ENCODE measurements at places on chromosomes 7 and 10.

DNA sequence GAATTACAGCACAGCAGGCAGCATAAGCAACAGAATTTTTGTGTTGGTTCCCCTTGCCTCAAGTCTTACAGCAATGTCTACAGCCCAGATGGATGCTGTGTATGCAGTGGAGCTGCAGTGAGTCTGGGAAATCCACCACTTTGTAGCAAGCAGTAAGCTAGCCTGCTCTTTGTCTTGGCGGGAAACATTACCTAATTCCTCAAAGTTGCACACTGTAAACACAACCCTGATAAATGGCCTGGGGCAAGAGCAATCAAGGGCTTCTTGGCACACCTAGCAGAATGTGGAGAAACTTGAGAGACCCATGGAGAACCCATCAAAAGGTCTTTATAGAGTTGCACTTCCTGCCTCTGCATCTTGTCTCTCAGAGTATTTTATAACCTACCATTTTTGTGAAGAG lies 102.0 kb upstream of the FOXP2 start:
- no peak for DNase-seq

DNA sequence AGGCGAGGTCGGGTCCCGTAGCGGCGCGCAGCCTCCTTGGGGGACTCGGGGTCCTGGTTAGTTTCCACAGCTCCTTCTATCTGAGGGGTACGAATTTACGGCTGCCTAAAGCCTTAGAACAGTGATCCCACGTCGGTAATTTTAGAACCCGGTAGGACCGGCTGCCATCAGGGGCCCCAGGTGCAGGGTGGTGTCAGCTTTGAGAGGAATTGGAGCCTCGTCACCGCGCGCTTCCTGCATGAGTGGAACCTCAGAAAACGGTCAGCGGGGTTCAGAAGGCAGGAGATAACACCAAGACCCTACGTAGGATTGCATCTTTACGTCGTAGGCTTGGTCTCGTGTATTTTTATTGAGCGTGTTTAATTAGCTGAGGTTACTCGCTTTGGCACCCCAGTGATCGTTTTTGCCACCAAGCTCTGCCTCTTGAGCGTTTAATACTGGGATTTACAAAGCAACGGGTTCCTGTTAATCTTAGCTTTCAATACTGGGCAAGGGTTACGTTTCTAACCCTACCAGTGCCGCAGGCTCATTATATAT lies 443 bp downstream of the RNF32 start:
- DNase-seq = peak; percentile 30

- no peak for DNase-seq
Observed at GRCh38 chr7:78279457-78279856, 480.9 kb downstream of the PHTF2 start.

GRCh38 chr10:109889867-109890266 lies 33.4 kb downstream of the XPNPEP1 start:
- DNase-seq = no peak

GRCh38 chr10:12969951-12970350 lies 31.6 kb downstream of the CCDC3 start:
- no peak for DNase-seq

GRCh38 chr10:6729071-6729774 lies 149.1 kb upstream of the PRKCQ start:
- no peak for DNase-seq

DNA sequence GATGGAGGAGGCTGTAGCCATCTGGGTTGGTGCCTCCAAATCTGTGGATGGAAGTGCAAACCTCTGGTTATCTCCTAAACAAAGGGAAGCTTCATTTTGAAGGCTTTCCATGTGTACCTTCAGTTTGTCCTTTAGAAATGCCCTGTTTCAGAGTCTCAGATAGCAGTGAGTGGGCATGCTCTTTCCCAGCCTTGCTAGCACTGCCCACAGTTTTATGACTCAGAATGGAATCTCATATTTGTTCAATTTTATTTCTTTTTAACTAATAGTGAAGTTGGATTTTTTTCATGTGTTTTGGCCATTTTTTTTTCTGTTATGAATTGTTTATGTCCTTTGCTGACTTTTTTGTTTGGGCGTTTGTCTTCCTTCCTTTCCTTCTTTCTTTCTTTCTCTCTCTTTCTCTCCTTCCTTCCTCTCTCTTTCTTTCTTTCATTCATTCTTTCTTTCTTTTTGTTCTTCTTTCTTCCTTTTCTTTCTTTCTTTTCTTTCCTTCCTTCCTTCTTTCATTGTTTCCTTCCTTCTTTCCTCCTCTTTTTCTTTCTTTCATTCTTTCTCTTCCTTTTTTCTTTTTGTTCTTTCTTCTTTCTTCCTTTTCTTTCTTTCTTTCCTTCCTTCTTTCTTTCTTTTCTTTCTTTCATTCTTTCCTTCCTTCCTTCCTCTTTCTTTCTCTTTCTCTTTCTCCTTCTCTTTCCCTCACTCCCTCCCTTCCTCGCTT lies 25.6 kb downstream of the PRF1 start:
- no peak for DNase-seq

DNA sequence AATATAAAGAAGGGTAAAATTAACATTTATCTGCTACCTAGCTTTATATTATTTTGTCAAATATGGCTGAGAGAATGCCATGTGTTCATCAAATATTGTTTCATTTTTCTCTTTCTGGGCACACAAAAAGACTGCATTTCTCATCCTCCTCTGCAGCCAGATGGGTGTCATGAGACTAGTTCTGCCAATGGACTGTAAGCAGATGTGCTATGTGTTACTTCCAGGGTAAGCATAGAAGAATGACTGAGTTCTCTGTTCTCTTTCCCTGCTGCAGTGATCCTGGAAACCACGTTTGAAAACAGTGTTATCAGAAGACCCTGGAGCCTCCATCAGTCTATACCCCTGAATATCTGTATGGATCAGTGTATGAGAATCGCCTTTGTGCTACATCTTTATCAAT lies 24.1 kb upstream of the SLK start:
- no peak for DNase-seq

- no peak for DNase-seq
Observed at GRCh38 chr7:100686201-100686821, 7.7 kb downstream of the GIGYF1 start.

GRCh38 chr10:33559105-33559504 lies 224.6 kb upstream of the NRP1 start:
- no peak for DNase-seq

- DNase-seq = no peak
Observed at GRCh38 chr10:111079781-111080180, 3.0 kb downstream of the ADRA2A start.

DNA sequence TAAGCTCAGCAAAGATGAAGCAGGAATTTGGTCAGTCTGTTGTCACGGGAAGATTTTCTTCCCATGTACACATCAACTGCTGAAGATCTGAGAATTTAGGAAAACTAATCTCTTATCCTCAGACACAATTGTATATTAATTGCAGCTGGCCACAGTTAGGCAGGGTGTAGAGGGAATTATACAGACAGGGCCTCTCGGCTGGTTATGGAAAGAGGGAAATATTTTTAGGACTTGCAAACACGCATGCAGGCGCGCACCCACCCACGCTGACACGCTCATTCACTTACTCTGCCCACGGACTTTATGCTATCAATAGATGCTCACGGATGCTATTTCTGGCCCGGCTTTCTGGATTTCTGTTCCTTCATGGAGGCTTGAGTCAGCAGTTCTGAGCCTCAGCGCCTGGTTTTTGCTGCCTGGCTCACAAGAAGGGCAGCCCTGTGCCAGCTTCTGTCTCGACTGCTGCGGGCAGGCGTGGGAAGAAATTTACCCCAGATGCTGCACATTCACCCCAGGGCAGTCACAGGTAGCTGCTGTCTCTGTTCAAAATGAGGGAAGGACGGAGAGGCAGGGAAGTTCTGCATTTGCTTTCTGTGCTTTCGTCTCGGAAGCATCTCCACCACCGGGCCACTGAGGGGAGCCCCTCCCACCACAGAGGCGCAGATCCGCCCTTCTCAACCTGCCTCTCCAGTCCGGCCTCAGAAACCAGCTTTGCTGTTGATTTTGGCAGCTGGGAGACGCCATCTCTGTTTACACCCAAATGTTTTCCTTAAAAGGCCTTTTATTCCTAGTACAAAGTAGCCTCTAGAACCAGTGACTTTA lies 116.3 kb upstream of the BTBD16 start:
- peak; percentile 28 for DNase-seq

GRCh38 chr10:48215486-48216203 lies 58.9 kb downstream of the FRMPD2 start:
- DNase-seq = peak; percentile 45

- no peak for DNase-seq
Observed at GRCh38 chr7:93014410-93014809, 103.4 kb downstream of the SAMD9 start.

GRCh38 chr7:27899601-27900000 lies 159.6 kb downstream of the TAX1BP1 start:
- DNase-seq = no peak

DNA sequence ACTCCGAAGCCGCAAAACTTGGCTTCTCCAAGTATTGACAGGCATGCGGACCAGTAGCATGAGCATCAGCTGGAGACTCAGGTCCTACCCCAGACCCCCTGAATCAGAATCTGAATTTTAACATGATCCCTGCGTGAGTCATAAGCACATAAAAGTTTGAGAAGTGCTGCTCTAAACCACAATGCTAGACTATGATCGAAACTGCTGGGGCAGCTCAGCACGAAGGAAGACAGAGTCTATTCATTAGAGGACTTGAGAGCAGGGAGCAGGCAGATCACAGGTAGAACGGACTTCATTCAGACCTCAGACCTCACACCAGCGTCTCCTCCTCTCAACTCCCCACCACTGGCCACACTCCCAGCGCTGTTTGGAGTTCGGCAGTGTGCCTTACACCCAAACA lies 16.9 kb downstream of the CAMK2G start:
- DNase-seq = no peak

- peak; percentile 68 for DNase-seq
Observed at GRCh38 chr7:90412458-90413184, 9.4 kb downstream of the CLDN12 start.

DNA sequence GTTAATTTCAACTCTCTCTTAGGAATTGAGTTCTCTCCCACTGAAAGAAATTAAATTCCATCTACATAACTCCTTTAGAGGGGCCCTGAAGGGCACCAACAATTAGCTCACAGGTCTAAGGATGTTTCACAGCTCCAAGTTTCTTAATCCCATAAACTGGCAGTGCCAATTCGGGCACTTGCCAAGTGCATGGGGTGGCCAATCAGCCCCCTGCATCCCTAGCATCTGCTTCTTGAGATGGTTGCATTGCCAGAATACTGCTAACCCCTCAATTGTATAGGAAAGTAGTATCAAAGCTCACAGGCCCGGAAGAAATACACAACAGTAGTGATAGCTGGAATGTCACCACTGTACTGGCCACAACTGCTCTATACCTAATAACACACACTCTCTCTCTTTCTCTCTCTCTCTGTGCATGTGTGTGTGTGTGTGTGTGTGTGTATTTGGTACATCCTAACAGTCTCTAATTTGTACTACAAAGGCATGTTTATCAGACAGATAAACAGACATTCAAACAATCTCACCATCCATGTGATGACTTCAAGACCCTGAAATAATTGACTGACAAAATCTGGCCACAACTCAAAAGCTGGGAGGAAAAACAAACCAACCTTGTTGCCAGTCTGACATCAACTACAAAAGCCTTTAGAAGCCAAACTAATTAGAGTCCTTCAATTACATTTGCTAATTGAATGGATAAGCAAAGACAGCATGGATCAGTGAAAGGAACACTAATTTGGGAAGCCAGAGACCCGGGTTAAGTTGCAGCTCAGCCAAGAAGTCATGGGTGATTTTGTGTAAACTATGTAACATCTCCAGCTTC lies 27.8 kb downstream of the HIBADH start:
- DNase-seq = no peak

- no peak for DNase-seq
Observed at GRCh38 chr7:607938-608337, 88.3 kb upstream of the PDGFA start.

DNA sequence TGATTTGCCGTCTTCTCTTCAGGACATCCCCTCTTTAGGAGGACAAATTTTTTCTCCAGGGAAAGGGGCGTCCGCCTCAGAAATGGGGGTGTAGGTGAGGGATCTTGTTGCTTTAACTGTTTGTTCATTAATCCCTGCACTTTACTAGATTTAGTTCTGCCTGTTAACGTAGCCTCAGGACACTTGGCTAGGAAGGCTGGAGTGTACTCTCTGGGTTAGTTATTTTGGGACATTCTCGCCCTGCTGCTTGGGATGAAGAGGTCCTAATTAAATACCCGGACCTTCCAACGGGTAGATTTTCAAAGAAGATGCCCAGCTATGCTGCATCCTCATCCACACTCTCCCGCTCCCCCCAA lies 552 bp upstream of the ZNF365 start:
- no peak for DNase-seq

DNA sequence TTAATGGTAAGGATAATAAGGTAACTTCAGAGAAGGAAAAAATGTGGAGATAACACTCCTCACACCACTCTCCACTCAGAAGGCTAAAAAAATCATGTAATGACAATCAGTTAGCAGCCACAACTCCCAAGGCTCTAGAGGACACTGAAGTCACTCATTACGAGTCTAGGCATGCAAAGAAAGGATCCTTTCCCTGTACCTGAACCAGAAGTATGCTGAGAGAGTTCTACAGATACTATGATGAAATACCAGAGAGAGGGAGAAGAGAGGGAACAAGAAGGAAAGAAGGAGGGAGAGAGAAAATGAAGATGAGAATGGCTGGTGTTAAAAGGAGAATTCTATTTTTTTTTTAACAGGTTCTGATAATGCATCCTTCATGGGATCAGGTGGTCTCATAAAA lies 224.3 kb upstream of the PLXNA4 start:
- DNase-seq = no peak

GRCh38 chr7:20795881-20796280 lies 9.2 kb upstream of the SP8 start:
- DNase-seq = no peak

GRCh38 chr7:1940863-1941262 lies 270.8 kb downstream of the ELFN1 start:
- DNase-seq = no peak

- DNase-seq = no peak
Observed at GRCh38 chr10:60162631-60163030, 227.0 kb downstream of the ANK3 start.

DNA sequence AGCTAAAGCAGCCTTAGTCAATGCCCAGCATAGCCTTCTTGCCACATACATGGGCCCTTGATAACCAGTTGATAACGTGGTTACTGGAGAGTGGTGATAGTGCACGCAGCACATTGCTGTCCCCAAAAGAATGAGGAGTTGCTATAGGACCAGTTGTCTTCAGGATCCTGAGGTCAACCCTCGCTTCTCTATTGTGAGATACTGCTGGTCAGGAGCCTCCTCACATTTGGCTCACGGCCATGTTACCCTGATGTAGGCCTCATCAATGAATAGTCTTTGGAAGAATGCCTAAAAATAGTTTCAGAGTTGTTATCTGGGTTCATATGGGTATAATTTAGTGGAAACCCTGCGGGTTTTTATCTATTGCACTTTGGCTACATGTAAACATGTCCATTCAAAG lies 230.7 kb downstream of the VTI1A start:
- no peak for DNase-seq

DNA sequence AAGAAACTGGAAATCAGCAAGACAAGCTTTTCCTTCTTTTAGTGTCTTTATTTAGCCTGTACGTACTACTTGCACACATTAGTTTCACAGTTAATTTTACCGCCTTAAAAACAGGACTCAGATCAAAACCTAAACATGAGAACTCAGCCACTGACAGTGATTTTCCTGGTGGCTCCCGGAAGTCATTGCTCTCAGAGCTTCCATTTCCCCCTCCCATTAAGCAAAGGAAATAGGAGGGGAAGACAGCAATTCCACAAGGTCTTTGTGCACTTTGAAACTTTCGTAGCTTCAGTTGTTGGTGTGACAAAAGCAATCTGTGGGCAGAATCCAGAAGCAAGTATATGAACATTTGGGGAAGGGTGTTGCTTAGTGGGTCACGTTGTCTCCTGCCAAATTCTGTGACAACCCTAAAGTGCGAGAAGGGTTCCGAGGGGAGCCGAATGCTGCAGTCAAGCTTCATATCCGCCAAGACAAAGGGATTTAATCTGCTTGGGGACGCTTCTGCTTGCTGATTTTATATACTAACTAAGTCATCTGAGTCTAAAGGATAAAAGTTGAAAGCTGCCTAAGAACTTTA lies 30.4 kb downstream of the FAM53B start:
- DNase-seq = no peak

All from NCI-H2029 (cell line).